EL (cell line): ENCODE measurements at places on chromosomes 4 and X.

DNA sequence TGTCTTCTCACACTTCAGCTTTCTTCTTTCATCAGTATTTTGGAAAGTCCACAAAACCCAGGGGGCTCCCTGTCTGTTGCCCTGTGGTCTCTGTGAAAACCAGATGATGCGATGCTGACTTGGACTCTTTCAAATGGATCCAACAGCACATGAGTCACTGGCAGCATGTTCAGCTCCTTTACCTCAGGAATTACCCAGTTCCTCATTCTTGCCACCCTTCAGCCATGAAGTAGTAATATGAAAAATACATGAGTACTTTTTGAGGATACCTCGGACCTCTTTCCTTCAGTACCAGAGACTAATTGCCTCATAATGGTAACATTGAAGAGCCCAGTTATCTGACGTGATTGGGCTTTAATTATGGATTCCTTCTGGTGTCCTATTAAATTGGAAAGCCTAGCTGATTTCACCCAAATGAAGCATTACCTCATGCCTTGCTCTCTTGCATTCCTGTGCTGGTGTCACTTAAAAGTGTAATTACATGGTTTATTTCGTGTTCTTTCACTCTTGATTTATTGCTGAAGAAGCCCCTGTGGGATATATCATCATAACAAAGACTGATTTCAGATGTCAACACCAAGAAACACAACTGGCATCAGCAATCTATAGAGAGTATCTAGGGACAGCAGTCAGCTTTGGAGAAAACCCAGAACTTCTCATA is 63.4 kb downstream of the NFKB1 start:
- peak; percentile 71 for DNase-seq

DNA sequence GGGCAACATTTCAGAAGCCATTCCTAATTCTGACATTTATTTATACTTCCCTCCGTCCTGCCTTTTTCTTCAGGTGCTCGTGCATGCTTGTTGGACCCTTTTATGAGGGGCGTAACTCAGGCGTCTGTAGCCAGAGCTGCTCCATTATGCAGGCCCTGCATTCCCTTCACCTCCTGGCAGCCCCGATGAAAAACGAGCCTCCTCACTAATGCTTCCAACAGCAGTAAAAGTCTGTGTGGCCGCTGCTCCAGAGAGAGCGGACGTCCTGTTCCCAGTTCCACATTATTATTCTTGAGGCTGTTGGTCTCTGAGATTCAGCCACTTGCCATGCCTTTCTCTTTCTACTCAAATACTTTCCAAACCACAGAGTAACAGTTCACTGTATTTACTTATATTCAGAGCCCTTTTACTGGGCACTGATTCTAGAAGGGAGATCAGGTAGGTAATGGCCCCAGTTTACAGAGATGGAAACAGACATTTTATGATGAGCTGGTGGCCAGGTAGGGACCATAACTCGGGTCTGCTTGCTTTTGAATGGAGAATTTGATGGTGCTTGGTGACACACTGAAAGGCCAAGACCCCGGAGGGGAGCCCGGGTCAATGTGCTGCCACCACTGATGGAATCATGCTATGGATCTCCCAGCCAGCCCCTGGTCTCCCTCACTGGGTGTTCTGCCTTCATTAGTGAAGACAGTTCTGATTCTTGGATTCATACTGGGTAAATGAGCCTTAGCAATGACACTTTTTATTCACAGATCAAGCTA is 101.0 kb downstream of the GATB start:
- no peak for DNase-seq

DNA sequence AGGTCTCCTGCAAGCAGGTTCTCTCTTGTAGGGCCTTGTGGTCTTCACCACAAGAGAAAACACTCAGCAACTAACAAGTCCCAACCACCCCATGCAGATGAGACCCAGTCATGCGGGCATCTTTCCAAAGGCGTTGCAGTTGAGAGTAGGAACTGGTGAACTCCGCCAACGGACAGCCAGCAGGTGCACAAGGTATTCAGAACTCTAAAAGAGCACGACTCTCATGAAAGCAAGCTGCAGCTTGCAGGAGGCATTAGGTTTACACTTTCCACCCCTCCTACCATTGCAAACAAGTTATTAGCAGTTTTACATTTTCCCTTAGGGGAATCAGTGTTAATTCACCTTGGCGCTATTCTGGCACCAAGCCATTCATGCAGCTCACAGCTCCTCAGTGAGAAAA is 173.4 kb upstream of the KIT start:
- DNase-seq: no peak

- no peak for DNase-seq
These were observed 11.7 kb downstream of the MEPE start for GRCh38 chr4:87844452-87844851.

DNA sequence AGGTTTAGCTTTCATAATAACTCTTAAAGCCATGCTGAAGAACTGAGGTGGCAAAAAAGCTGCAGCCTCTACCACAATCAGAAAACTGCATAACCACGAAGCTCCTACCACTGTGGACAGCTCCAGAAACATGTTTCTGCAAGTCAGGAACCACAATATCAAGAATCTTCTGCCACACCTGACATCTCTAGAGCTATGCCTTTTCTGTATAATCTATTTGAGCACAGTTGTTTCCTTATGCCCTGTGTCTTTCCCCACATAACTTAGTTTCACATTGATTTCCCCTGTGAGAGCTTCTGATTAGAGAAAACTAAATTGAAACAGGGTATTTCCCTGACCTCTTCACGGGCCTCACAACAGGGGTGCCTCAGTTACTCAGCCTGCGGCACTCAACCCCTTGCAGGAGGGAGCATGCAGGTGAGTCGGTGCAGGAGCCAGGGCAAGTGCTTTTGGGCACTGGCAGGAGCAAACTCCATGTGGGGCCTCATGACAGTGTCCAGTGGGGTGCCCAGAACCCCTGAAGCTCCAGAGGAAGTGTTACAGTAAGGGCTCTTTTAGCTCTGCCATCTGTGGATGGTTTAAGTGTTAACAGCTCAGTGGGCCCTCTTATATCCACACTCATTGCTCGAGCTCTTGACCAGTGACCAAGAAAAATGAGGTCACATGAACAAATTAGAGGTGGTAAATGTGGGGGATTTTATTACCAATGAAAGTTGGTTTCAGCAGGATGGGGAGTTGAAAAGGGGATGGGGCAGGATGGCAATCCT is 132.8 kb upstream of the BMP3 start:
- no peak for DNase-seq

DNA sequence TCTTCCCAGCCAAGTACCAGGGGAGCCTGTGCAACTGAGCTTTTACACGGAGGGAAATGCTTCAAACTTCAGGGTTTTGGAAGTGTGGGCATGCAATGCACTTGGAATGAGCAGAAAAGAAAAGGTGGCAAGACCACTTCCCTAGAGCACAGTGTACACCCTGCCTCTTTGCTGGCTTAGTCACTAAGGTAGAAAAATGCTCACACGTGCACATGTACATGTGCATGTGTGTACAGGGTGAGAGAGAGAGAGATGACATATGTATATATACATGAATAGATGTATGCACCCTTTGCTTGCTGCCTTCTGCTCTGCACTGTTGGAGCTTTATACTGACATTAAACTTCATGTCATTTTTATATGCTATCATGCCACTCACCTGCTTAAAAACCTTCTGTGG is 7.9 kb upstream of the KLF3 start:
- DNase-seq: no peak

DNA sequence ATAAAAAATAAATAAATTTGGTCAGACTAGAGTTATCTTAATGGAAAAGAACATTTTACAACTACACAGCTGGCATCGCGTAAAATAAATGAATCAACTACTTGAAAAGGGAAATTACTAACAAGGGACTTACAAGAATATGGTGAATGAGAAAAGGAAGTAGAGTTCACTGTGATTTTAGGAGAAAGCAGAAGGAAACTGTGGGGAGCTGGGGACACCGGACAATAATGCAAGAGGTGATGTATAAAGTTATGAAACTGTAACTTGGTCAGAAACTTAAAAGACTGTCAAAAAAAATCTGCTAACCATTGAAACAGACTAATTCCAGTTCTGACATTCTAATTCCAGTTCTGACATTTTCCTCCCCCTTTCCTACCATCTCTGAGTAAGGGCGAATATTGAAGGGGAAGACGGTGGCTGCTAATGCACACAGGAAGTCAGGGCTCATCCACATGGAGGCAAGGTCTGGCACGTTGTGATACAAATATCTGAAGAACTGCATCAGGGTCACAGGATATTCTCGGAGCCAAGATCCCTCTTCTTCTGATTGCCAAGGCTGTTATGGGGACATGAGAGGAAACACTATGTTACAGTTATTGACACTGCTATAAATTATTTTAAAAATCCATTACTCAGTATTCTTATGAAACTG is 170.5 kb downstream of the CDS1 start:
- DNase-seq: no peak

- no peak for DNase-seq
These were observed 135.9 kb upstream of the ARHGEF9 start for GRCh38 chrX:63920875-63921274.

- peak; percentile 75 for DNase-seq
These were observed 6.2 kb upstream of the IQSEC2 start for GRCh38 chrX:53287493-53288138.

GRCh38 chrX:56099271-56099670 is 132.9 kb upstream of the KLF8 start:
- no peak for DNase-seq

GRCh38 chr4:181810711-181811110 is 432.5 kb upstream of the TENM3 start:
- DNase-seq: no peak

DNA sequence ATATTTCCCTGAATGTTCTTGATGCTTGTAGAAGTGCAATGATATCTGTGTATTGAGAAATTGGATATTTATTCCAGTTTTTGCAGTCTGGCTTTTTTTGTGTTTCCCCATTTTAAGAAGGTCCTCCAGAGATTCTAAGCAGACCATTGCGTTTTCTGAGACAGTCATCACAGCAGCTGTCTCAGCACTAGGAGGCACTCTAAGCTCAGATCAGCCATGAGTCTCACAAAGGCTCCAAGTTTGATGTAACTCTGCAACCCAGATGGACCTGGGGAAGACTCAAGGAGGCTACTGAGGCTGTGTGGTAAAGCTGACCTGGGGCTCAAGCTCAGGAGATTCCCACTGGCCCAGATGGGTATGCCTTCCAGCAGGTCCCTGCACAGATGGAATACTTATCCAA is 89.3 kb upstream of the CYLC1 start:
- no peak for DNase-seq

- no peak for DNase-seq
These were observed 260.8 kb downstream of the QDPR start for GRCh38 chr4:17251101-17251500.

GRCh38 chr4:46389301-46389775 is 590 bp downstream of the GABRA2 start:
- no peak for DNase-seq

DNA sequence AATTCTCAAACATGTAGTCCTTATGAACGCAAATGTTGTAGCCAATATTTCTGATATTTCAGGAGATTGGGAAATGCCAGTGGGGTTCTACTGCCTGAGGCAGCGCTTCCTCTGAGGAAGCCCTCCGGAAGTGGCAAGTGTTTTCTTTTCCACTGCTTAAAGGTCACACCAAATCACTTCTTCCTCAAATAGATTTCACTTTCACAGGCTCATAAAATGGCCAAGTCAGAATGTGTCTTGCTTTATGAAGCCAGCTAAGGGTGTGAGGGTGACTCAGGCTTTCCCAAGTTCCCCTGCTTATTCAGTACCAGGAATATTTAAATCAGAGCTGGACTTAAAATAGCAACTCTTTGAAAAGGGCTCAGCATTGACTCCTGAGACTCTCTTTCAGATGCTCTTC is 514.2 kb upstream of the DIPK2B start:
- DNase-seq: peak; percentile 79
